NCI-H146 (cell line): ENCODE measurements at places on chromosomes 3 and 15.

DNA sequence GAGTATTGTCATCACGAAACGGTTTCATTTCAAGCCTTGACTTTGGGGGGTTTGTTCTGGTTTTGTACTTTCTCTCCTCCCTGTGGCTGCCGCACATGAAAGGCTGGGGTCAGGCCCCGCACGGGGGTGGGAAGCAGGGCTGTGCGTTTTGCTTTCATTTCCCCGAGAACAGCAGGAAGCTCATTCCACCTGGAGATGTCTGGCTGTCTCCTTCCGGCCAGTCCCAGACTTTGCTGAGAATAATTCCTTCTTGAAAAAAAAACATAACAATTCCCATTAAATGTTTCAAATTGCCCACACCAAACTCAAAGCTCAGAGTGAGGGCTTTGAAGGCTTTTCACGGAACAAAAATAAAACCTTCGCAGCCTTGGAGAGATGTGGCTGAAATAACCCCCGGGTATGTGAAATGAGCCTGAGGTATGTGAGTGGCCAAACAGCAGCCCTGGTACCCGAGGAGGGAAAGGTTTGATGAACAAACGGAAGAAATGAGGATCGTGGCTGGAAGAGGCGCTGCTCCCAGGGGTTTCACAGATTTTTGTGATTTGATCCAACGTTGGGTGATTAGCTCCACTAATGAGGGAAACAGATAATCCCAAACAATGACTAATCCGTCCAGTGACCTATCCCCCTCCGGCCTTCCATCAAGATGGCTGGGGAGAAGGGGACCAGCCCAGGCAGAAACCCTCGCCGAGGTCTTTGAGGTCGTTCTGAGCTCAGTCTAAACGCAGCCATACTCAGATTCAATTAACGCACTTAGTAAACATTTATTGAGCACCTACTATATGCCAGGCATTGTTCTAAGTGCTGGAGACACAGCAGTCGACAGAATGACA, 126.9 kb upstream of the MEF2A start:
- no peak for DNase-seq

DNA sequence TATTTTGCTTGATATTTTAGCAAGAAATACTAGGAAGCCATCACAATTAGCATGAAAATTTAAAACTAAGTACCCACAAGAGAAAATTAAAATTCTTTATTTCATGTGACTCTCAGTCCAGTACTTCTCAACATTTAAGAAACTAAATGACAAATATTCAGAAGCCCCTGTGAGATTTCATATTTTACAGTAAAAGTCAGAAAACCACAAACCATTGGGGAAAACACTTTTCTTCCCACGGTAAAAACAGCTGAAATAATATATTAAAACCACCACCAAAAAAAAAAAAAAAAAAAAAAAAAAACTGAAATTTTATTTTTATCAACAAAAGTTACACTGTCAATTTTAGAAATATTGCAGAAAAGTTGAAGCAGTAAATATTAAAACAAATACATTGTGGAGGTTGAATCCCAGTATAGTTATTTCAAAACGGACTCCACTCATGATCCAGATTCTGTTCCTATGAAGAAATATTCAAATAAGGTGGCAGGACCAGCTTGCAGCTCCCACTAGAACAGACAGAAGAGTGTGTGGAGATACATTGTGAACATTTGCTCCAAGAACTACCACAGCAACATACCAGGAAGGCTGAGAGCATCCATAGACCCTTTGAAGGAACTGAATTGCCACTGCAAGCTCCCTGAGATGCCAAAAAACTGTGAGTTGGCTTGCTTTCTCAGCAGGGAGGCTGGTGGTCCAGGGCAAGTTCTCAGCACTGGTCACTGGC, 308.2 kb downstream of the CTNNB1 start:
- no peak for DNase-seq

GRCh38 chr3:55554634-55555425, 67.7 kb upstream of the WNT5A start:
- no peak for DNase-seq

- no peak for DNase-seq
These were observed 2.1 kb downstream of the KIF9 start for GRCh38 chr3:47280519-47280918.
